ENCODE measurements at places on chromosomes 3 and 15. TPM values are rescaled to one million over a fixed set of nuclear protein-coding genes. Genes with fewer than 3 reads are reported as not detected.

TYRO3 gene
- total RNA-seq = 71.0 TPM

PCOLCE2 gene
- total RNA-seq = 10.8 TPM

SLC27A2 gene
- 41.3 TPM for total RNA-seq

COL6A5 gene
- 0.08 TPM for total RNA-seq

CYP1A1 gene
- total RNA-seq = 17.0 TPM

DNA sequence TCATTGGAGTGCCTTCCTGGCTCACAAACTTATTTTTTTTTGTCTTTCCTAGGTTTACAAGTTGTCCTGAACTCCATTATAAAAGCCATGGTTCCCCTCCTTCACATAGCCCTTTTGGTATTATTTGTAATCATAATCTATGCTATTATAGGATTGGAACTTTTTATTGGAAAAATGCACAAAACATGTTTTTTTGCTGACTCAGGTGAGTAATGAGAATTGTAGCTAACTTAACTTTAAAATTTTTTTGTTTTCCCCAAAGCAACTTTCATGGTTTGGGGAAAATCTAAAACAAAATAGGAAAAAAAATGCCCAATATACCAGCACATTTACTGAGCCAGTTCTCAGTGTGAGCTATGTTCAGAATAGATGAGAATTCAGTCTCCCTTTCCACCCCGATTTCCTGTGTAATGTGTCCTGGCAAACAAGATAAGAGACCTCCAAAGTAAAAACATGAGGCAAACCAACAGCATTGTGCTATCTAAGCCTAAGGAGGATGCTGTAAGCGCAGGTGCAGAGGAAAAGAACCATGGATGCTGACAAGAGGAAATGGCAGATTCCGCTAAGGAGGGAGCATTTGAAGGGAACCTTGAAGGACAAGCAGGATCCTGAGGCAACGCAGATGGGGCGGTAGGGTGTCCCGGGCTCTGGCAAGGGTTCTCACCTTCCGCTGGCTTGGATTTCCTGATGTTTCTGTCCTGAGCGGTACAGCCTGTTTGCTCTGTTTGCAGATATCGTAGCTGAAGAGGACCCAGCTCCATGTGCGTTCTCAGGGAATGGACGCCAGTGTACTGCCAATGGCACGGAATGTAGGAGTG, 171.4 kb downstream of the CACNA1D start:
- no peak for DNase-seq

- no peak for DNase-seq
Observed at GRCh38 chr15:60555291-60555690, 76.3 kb upstream of the ICE2 start.

GRCh38 chr3:189947948-189948723, 172.6 kb downstream of the P3H2 start:
- DNase-seq = peak; percentile 34

DNA sequence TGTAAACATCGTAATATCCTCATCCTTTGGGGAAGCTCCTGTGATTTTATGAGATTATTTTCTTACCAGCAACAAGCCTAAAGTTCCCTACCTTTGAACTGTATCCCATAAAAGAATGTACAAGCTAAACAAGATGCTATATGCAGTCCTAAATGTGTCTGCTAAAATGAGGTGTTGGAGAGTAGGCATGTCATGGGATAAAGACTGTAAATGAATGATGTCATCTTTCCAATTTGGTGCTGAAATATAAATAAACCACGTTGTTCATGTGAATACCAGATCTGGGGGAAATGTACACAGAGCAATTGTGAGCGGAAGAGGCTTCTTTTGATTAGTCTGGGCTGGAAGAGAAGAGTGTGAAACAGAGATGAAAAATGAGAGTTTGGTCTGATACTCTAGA, 214.9 kb upstream of the WNT5A start:
- DNase-seq = peak; percentile 25

DNA sequence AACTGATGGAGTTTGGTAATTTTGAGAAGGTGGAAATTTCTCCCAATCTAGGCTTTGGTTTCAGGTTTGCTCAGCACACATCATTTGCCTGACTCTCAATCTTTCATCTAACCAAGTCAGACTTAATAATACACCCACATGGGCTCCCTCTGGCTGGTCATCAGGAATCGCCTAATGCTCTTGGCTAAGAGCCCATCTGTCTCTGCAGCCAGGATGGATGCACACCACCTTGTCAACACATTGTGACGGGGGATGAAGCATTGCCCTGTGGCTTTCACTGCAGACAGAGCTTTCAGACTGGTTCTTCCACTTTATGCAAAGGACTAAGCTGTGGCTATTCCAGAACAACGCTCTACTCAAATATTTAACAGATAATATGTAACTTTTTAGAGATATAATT, 3.0 kb upstream of the HDGFL3 start:
- DNase-seq = peak; percentile 33

GRCh38 chr3:98545940-98546339, 14.2 kb downstream of the GPR15 start:
- no peak for DNase-seq

GRCh38 chr3:168154089-168154488, 58.4 kb upstream of the GOLIM4 start:
- no peak for DNase-seq

- DNase-seq = no peak
Observed at GRCh38 chr15:97712530-97712929, 248.0 kb upstream of the ARRDC4 start.

DNA sequence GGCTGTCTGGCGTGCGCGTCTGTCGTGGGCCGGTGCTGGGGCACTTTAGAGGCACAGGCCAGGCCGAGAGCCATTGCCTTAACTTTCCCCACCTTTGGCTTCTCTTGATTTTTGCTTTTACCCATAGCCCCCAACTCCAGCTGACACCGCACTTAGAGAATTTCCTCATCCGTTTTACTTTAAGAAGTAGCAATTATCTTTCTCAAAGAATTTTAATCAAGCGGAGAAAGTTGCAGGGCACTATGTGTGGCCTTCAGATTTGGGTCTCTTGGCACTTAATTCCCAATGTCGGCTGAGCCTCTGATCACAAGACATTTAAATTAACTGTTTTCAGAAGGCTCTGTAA, 1.2 kb downstream of the ALDH1A3 start:
- DNase-seq = no peak

DNA sequence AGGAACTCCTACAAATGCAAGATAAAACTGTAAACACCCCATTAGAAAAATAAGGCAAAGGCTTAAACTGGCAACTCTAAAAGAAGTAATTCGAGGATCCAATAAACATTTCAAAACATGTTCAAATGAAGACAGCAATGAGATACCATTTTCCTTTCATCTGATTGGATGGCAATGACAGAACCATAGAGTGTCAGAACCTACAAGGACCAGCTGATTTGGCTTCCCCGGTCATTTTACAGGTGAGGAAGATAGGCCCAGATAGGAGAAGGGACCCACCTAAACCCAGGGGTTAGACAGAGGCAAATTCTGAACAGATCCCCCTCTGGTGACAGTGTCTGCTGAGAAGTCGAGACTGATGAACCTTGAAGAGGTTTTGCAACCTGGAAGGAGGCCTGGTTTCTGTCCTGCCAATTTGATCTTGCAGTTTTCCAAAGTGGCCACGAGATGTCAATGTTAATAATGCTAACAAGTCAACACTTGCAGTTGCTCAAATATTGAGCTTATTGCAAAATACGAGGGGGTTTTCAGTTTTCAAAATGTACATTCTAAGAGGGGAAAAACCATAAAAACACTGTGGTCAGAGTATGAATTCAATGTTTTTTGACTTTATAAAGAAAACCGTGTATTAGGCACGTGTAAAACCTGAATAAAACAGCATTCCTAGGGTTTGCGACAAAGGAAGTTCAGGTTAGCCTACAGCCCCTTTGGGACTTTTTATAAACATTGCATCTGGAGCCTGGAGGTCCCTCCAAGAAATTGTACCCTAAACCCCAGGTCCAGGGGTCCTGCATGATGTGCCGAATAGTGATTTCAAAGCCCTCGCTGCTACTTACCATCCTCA, 21.5 kb downstream of the CFAP161 start:
- peak; percentile 63 for DNase-seq

GRCh38 chr3:169923189-169923588, 11.8 kb downstream of the SAMD7 start:
- peak; percentile 44 for DNase-seq

DNA sequence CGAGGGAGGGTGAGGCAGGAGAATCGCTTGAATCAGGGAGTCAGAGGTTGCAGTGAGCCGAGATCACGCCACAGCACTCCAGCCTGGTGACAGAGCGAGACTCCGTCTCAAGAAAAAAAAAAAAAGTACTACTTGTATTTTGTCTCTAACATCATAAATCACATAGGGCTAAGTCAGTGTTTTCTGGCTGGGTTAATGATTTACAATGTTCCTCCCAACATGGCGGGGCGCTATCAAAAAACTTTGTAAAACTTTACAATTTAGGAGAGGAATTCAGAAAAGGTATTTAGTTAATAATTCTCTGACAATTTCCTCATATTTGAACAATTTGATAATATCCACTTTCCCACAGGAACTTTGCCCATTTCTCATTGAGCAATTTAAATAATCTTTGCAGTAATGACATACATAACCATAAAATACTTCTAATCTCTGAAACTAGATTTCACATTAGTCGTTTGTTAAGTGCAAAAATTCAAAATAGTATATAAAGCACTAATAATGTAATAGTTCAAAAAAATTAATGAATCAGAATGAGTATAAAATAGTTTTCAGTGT, 26.6 kb upstream of the B3GNT5 start:
- DNase-seq = peak; percentile 57

DNA sequence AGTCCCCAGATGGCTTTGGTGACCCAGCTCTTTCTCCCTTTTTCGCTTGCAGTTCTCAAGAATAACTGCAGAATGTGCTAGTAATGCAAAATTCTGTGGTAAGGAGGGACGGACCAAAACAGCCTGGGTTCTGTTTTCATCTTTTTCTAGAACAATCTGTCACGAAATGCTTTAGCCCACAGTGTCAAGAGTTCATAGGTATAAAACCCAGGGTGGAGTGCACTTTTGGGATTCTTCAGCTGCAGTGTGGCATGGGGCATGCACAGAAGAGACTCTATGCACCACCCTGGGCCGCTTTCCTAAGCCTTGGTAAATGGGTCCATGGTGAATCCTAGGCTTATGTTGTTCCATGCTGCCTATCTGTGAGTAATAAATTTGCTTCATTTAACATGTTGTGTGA, 1072.7 kb upstream of the GBE1 start:
- DNase-seq = no peak

- DNase-seq = no peak
Observed at GRCh38 chr3:171115667-171116066, 89.1 kb upstream of the SLC2A2 start.

GRCh38 chr15:38048001-38048455, 113.6 kb downstream of the TMCO5A start:
- no peak for DNase-seq

GRCh38 chr3:108818404-108818803, 4.2 kb upstream of the TRAT1 start:
- peak; percentile 64 for DNase-seq

DNA sequence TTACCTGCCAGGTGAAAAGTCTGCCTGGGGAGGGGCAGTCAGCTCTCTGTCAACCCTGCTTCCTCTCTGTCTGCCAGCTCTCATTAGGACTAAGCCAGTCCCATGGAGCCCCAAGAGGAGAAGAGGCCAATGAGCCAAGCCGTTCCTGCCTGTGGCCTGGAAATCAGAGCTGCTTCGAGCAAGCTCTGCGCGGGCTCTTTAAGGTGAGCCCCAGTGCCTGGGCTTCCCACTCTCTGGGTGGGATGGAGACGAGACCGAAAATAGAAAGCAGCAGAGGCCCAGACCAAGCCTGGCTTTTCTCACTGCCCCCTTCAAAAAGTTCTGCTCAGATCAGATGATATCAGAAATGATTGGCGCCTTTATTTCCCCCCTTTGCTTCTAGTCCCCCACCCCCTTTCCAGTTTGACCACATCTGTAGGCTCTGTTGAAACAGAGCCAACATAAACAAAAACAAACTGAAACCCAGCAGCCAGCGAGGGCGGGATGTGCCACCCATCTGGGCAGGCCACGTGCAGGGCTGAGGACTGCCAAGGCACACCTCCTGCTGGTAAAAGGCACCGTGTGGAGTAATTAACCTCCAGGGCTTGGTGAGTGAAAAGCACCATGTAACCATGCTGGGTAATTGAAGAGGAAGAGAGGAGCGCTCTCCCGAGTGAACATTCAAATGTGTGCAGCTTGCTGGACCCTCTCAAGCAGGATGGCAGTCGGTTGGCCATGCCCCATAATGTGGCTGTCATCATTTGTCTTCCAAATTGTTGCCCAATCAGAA, 471.0 kb upstream of the PROK2 start:
- peak; percentile 48 for DNase-seq

DNA sequence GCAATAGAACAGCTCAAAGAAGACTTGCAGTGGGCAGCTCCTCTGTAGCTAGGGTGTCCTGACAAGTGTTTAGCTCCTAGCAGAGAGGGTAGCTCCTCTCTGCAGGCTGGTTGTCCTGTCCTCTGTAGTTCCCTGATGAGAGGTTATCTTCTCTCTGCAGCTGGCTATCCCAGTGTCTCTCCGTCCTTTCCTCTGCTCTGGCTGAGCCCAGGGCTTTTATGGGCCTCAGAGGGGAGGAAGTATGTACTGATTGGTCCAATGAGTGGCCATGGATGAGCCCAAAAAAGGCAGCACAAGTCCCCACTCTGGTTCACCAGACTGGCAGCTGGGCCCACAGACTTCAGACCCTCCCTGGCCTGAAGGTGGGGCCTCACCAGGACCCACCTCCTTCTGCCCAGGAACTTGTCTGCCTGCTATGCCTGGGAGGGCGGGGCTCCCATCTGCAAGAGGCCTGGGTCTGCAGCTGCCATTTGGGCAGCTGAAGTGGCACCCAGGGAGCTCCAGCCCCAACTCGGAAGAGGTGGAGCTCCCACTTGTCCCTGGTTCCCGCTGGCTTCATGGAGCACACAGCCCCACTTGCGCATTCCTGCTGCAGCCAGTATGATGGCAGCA, 27.2 kb upstream of the MEX3B start:
- DNase-seq = no peak

DNA sequence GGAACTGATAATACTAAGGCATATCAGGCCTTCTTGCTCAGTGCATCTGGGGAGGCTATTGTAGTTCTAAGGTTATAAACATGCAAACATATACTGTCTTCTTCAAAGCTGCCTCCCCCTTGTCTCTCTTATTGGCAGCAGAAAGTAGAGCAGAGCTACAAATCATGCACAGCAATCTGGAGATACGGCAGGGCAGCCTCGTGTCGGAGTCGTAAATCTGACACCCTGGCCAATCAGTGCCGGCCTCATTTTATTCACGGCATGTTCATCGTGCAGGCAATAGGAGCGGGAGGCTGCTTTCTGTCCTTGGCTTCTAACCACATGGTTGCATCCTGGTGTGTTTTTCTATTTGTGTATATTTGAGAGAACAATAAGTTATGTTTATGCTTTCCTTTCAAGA, 300.2 kb upstream of the CNTN6 start:
- no peak for DNase-seq

DNA sequence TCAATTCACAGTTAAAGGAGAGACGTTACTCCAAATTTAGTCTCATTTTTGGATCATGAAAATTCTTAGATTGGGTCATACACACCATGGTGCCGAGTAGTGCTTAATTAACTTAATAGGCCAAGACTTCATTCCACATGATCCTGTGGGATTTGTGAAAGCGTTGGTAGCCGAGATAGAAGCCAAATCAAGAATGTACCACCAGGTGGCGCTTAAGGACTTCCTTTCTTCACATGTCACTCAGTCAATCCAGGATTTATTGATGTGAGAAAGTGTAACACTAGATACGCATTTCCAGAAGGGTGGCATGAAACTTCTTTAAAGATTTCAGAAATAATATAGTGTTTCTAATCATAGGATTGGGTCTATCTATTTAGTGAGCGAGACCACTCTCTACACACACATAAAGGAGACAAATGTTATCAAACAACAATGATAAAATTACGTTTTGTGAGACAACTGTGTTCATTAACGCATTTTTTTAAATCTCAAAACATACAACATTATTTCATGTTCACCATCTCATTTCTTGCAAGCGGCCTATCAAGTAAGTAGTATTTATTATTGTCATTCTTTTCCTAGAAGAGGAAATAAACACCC, 436.1 kb downstream of the CHL1 start:
- DNase-seq = peak; percentile 81

Measured in hepatocyte (in vitro differentiated cells).